Left kidney (tissue), 8 donors: ENCODE measurements at places on chromosomes 5 and 9.

DNA sequence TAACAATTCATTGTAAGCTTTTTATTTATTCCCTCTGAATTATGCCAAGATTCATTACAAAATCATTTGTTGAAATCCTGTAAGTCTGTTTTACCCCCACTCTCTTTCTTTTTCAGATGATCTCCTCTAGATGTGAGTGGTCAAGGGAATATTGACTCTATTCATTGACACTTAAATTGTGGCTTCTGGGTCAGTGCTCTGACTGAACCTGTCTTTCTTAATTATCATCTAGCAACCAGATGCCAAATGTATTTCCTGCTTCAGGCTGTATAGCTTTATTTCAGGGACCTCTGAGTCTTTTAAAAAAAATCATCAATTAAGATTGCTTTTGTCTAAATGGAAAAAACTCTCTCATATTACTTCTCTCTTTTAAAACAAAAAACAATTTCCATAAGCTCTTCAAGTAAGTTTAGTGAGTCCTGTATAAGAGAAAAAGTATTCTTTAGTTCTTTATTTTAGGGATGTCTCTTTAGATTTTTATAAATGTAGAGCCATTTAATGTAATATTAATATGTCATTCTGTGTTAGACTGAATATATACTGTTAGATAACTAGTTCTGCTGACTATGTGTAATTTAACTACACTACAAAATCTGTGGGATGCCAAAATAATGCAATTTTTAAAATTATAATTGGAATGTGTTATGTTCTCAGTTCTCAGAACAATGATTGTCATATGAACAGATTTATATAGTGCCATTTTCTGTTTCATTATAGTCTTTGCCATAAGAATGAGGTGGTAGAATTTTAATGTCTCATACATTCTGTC is 645.8 kb upstream of the EDIL3 start:
- no peak for DNase-seq

- DNase-seq = no peak
Observed at GRCh38 chr5:14980698-14981097, 109.1 kb upstream of the ANKH start.

DNA sequence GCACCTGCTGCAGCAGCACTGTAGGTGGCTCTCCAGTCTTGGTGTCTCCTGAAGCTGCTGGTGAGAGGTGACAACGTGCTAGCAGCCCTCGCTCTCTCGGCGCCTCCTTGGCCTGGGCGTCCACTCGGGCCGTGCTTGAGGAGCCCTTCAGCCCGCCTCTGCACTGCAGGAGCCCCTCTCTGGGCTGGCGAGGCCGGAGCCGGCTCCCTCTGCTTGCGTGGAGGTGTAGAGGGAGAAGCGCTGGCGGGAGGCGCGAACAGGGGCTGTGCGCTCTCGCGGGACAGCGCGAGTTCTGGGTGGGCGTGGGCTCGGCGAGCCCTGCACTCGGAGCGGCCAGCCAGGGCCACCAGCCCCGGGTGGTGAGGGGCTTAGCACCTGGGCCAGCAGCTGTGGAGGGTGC is 62.2 kb upstream of the CNOT6 start:
- no peak for DNase-seq

DNA sequence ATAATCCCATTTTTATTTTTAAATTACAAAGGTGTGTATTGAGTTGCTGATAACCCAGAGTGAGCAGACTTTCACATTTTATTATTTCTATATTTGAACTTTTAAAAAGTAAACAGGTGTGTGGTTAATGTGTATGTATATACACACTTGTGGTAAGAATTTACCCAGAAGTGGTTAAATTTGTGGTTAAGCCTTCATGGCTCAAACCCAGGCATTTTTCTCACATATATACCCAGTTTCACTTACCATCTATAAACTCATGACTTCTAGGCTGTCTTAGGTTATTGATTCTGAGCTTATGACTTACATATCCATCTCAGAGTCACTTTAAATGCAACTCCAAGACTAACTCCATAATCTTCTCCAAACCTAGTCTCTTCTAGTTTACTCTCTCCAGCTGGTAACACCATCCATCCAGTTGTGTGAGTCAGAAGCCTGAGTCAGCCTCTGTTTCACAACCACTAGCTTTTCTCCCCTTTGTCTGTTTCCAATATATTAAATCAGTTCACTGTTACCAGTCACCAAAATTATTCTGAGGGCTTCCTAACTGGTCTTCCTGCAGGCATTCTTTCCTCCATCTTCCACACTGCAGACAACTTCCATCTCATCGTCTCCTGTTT is 20.2 kb downstream of the ZBED3 start:
- DNase-seq = no peak

GRCh38 chr9:129351642-129352145 is 173.6 kb upstream of the IER5L start:
- DNase-seq = no peak

GRCh38 chr5:116885825-116886224 is 311.2 kb upstream of the SEMA6A start:
- DNase-seq = no peak

DNA sequence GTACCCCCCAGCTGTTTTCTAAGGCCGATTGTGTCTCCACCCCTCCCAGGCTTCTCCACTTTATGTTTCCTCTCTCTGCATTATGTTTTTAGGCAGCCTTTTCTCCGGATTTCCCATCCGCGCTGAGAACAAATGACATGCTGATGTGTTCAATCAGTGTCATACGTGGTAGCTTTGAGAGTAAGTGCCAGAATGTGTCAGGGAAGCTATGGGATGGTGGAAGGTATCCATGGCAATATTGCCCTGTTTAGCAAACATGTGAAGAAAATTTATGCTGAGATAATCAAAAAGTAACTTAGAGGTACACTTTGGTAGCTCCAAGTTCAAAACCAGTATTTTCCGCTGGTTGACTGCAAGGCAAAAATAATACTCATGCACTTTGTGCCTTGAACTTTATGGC is 36.6 kb upstream of the LECT2 start:
- DNase-seq = no peak

- DNase-seq = no peak
Observed at GRCh38 chr9:28163619-28164018, 590.3 kb upstream of the C9orf72 start.

- DNase-seq = no peak
Observed at GRCh38 chr9:93679536-93680442, 103.4 kb downstream of the PHF2 start.

DNA sequence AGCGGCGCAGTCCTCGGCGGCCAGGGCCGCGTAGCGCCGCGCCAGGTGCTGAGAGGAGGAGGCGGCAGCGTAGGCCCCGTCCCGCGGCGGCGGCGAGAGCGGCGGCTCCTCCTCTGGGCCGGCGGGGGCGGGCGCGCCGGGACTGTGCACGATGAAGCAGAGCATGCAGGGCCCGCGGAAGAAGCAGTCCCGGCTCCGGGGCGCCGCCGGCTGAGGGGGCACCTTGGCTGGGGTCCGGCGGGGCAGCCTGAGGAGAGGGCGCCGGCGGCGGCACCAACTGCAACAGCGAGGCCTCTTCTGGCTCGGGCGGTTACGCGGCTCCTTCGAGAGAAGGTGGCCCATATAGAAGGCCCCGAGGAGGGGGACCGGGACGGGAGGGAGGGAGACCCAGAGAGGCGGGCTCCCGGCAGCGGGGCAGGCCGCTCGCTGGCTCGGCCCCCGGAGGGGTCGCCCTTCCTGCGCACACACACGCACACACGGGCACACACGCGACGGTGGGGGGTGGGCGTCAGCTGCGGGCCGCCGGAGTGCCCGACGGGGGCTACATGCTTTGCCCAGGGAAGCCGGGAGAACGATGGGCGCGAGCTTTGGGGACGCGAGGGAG is 446 bp downstream of the FBXL17 start:
- peak; percentile 51 for DNase-seq

GRCh38 chr9:83665580-83666200 is 42.1 kb downstream of the UBQLN1 start:
- no peak for DNase-seq

GRCh38 chr9:16705111-16705604 is 165.3 kb downstream of the BNC2 start:
- DNase-seq = peak; percentile 59
